ENCODE measurements at places on chromosomes 3 and 15. TPM values are rescaled to one million over a fixed set of nuclear protein-coding genes. Genes with fewer than 3 reads are reported as not detected.

DNA sequence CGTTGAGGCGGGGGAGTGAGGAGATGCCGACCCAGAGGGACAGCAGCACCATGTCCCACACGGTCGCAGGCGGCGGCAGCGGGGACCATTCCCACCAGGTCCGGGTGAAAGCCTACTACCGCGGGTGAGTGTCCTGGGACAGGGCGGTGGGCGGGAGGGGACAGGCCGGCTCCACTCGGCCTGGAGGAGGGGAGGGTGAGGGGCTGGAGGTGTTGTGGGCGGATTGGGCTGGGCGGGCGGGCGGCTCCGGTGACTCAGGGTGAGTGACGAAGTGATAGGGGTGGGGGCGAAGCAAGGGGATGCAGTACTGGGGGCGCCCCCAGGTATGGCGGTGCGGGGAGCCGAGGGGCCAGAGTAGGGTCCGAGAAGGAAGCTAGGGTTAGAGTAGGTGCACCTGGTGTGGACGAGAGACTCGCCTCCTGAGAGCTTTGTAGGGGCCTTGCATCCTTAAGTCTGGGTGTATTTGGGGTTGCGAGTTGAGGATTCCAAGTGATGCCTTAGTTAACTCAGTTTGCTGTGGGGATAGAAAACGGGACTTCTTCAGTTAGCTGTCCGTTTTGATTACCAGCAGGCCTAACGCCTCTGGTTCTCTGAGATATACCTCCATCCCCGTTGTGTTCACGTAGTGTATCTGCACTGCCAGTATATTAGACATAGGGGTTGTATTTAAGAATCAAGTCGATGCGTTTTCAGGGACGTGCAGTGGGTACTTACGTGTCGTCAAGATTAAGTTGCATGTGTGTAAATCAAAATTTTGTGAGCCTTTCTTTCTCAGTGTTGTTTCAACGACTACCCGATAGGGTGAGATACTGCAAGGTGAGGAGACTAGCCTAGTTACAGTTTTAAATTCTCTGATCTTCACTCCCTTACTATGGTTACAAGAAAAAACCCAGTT is 670 bp downstream of the PRKCI start:
- no peak for DNase-seq

- no peak for DNase-seq
These were observed 694 bp upstream of the EEFSEC start for GRCh38 chr3:128152419-128153155.

DNA sequence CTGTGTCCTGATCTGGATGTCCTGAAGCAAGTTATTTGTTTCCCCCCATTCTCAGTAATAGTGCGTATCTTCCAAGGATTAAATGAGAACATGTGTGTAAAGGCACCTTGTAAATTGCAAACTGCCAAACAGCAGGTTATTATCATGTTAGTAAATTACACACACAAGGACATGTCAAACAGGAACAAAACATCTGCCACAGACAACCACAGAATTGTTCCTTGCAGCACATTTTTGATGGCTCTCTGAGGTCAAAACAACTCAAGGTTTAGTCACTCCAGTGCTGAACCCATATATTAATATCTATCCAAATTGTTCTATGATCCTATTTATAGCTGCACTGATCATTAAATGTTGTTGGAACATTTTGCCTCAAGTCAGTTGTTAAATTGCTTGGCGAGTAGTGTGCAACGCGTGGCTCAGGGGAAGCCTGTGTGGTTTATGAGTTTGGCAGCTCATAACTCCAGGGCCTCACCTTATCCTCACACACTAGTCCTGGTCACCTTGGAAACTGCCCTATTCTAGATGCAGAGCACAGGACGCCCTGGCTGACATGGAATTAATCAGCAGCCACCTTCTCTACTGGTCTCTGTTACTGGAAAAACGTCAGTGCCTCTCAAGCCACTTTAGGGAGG is 46.3 kb upstream of the CDV3 start:
- DNase-seq = no peak

DNA sequence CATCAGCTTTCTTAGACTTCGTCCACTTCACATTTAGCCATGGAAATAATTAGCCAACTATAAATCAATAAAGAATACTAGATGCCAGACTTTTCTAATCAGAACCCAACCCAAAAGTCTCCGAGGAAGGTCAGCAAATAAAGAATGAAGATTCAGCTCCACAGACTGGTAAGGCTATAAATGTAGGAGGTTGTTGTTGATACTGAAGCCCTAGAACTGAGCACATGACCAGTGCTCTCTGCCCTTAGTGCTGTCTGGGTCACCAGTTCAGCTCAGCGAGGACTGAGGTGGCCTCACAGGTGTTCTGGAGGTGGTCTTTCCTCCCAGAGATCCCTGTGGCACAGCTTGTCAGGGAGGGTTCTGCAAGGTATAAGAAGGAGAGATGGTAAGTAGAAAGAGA is 20.9 kb upstream of the SLC28A2 start:
- no peak for DNase-seq

GRCh38 chr15:51382787-51383186 is 41.3 kb downstream of the GLDN start:
- DNase-seq = no peak

DNA sequence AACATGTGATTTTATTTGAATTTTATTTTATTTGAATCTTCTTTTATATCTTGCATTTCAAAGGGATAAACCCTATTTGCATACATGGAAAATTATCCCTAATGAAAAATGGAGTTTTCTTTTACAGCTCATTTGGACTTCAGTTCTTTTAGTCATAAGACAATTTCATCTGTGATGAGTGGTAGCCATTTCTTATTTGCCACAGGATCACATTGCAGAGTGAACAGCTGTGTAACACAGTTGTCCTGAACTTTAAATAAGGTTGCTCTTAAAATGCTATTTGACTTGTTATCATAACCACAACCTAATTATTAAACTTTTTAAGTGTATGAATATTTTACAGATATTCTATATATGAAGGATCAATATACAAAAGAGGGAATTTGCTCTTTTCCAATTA is 221.7 kb upstream of the ROPN1 start:
- no peak for DNase-seq

- no peak for DNase-seq
These were observed 30.3 kb downstream of the ARL14 start for GRCh38 chr3:160707187-160707794.

- no peak for DNase-seq
These were observed 45.2 kb downstream of the CDAN1 start for GRCh38 chr15:42691770-42692169.

DNA sequence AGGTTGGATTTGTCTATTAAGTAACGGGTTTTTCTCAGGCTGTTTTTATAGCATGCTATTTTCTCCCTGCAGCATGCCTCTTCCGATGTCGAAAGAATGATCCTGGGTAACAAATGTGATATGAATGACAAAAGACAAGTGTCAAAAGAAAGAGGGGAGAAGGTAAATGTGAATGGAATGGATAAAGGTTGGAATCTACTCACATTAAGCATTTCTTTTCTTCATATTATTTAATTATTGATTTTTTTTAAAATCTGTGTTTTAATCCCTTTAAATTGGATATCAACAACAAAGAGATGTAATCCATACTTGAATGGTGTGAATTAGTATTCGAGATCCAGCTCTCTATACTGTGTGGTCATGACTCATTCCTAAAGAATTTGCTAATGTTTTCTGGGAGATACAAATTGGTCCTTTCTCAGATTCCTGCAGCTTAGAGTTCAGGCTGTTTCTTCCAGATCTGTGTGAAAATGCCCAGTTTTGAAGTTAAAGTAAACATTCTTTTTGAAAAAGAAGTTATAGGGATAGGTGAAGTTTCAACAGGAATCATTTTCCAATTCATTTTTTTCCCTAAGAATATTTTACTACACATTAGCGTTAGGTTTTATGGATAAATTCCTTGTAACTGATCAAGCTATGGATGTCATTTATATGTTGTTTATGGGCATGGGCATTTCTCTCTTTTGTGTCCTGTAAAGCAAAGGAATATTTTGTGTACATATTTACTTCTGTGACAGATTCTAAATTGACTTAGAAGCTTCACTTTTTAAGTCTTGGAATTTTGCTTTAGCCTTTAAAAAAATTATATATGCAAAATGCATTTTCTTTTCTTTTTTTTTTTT is 20.8 kb upstream of the APH1B start:
- no peak for DNase-seq

DNA sequence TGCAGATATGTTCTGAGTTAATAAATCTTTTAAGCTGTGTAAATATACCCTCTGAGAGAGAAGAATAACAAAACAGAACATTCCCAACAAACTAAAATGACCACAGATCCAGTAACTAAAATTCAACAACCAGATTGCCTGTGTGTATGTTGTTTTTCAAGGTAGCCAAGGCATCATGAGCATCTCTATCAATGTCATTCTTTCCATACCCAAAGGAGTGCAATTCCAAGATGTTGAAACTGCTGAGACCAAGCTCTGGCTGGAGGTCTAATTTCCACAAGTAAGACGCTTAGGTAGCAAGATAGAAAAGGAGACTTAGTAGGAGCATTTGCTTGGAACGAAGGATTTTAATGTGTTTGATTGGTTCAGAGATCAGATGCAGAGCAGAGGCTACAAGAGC is 276.3 kb downstream of the RBMS3 start:
- no peak for DNase-seq

- DNase-seq = no peak
These were observed 10.2 kb downstream of the CTDSPL start for GRCh38 chr3:37871858-37872257.

- no peak for DNase-seq
These were observed 204.4 kb upstream of the ZNF385D start for GRCh38 chr3:21955406-21955805.

GRCh38 chr15:48126667-48127355 is 6.0 kb downstream of the SLC24A5 start:
- DNase-seq = no peak

- DNase-seq = no peak
These were observed 342.9 kb upstream of the DPH6 start for GRCh38 chr15:35888815-35889214.

- DNase-seq = no peak
These were observed 172.7 kb downstream of the MEGF11 start for GRCh38 chr15:66080717-66081398.

DNA sequence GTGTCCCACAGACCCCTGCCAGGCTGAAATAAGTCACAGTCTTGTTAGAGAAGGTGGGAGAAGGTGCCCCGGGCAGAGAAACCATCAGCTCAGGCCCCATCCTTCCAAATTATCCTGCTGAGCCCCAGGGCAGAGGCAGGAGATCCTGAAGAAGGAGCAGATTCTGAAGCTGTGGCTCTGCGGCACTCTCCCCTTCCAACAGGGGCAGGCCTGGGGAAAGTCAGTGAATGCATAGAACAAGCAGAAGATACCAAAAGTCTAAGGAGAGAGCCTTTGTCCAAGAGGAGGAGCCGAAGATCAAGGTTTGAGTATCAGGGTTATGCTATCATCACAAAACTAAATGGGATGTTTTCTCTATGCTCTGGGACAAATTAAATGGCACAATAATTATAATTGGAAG is 249.3 kb downstream of the XXYLT1 start:
- DNase-seq = no peak

DNA sequence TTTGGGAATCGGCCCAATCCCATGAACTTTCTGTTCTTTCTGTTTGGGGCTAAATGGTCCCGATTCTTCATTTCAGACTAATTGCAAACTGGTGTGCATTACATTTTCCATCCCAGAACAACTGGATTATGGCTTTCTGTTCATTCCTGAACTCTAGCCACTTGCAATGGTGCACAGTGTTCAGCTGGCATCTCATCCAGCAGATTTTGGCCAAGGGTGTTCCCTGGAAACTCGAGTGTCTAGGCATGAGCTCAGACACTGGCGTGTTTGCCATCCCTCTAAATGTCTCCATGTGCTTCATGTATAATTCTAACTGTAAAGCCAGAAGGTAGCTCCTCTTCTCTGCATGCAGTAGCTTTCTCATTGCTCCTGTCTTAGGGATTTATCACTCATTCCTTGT is 97.1 kb upstream of the MYZAP start:
- no peak for DNase-seq

The CPNE9 gene
- not detected for total RNA-seq

The GHSR gene
- total RNA-seq = not detected

The CFAP91 gene
- total RNA-seq = 2.3 TPM

The DAZL gene
- total RNA-seq = not detected

The TUSC7 gene
- total RNA-seq = not detected

The VILL gene
- total RNA-seq = 15.0 TPM

The CHL1 gene
- total RNA-seq = 64.2 TPM

The CHST2 gene
- total RNA-seq = 17.3 TPM

The IGSF11 gene
- total RNA-seq = 0.60 TPM

The ZNF770 gene
- total RNA-seq = 23.8 TPM

The GP5 gene
- not detected for total RNA-seq

The LMAN1L gene
- total RNA-seq = not detected

All from omental fat pad (tissue), 4 donors.